ENCODE measurements at places on chromosomes 6 and 20. TPM values are rescaled to one million over a fixed set of nuclear protein-coding genes. Genes with fewer than 3 reads are reported as not detected.

DNA sequence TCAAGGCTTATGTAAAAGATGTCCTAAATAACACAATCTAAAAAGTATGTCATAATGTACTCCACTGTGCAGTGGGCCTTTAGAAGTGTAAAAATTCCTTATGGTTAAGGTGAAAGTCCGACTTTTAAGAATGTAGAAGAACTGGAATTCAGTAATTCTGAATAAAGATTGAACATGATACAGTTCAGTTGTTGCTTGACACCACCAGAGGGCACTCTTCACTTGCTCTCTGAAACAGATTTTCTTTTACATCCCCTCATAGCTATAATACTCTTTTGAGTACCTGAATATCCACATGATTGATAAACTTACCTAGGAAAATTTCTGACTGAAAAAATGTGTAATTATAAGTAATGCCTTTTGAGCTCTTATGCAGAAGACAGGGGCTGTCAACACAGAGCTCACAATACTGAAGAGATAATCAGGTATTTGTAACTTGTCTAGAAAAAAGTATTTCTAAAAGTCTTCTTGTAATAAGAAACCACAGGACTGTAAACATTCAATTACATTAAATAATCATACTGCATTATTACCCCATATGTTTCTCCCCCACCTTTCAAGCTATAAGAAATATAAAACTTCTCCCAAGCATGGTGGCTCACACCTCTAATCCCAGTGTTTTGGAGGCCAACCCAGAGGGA, 92.1 kb downstream of the POPDC3 start:
- no peak for DNase-seq

GRCh38 chr6:1424306-1424927, 35.0 kb downstream of the FOXF2 start:
- DNase-seq: no peak

DNA sequence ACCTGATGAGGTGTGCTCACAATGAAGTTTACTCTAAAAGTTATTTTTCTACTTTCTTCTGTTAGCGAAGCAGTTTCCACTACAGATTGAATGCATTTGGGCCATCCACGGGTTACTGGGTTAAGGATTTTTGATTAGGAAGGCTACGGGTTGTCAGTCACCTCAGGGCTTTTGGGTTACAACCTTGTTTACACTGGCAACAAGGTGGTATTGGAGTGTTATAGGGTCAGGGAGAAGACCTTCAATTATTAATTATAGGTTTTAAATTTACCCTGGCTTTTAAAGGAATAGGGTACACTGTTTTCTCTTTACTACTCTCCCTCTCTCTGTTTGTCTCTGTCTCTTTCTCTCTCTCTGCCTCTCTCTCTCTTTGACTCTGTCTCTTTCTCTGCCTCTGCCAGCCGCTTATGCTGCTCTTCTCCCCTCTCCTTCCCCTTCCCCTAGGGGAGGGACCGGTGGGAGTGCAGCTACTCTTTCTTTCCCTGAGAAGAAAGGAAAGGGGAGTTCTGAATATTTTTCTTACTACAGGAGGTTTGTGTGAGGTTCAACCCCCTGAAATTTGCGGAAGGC, 40.2 kb upstream of the AGPAT4 start:
- DNase-seq: no peak

DNA sequence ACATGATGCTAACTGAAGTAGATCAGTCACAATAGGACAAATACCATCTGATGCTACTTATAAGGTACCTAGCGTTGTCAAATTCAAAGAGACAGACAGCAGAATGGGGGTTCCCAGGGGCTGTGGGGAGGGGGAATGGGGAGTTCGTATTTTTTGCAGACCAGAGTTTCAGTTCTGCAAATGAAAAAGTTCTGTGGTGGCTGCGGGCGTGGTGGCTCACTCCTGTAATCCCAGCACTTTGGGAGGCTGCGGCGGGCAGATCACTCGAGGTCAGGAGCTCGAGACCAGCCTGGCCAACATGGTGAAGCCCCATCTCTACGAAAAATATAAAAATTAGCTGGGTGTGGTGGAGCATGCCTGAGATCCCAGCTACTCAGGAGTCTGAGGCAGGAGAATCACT, 68.1 kb downstream of the SLC22A23 start:
- no peak for DNase-seq

Gene SERAC1
- 10.3 TPM for total RNA-seq

Gene ULBP2
- total RNA-seq: 2.1 TPM

Gene ZC3H12D
- total RNA-seq: 0.21 TPM

All from osteocyte (in vitro differentiated cells).